ENCODE measurements at places on chromosomes 5 and 9.

GRCh38 chr9:123402981-123403509, 47.0 kb downstream of the CRB2 start:
- no peak for DNase-seq

DNA sequence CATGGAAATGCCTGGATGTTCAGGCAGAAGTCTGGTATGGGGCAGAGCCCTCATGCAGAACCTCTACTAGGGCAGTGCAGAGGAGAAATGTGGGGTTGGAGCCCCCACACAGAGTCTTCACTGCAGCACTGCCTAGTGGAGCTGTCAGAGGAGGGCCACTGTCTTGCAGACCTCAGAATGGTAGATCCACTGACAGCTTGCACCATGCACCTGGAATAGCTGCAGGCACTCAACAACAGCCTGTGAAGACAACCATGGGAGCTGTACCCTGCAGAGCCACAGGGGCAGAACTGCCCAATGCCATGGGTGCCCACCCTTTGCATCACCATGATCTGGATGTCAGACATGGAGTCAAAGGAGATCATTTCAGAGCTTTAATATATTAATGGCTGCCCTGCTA, 36.9 kb downstream of the TRIP13 start:
- DNase-seq = no peak

DNA sequence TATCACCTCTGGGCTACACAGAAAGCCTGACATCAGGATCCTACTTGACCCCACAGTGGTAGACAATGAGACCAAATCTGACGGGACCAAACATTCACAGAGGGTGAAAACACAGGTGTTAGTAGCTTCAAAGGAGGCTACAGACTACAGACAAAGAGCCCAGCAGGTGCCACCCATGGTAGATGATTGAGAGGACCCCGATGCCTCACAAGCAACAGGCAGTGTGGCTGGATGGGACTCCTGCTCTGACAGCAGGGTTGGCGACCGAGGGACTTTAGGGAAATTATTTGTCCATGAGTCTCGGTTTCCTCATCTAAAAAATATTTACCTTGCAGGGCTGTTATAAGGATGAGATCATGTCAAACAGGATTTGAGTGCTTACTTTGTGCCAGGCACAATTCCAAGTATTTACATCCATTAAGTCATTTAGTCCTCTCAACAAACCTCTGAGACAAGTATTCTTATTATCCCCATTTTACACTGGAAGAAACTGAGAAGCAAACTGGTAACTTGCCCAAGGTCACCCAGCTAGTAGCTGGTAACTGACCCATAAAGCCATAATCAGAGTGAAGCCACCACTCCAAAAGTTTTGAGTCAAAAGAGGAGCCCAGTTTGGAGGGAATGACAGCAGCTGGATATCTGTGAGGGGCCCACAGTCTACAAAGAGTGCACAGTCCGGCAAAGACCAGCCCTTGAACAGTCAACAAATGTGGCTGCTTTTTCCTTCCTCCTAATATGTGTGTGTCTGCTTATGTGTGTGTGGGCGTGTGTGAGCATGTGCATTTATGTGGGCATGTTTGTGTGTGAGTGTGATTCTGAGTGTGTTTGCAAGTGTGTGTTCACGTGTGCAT, 502.0 kb downstream of the BNC2 start:
- no peak for DNase-seq

GRCh38 chr5:148986636-148987035, 76.2 kb downstream of the SH3TC2 start:
- DNase-seq = no peak

GRCh38 chr5:139383993-139384590, 995 bp upstream of the SLC23A1 start:
- DNase-seq = no peak

GRCh38 chr5:131766689-131767088, 30.1 kb downstream of the FNIP1 start:
- no peak for DNase-seq
